ENCODE measurements at places on chromosomes 7 and 10.

GRCh38 chr10:20835335-20835734 is 61.8 kb downstream of the NEBL start:
- DNase-seq = no peak

- DNase-seq = no peak
Observed at GRCh38 chr10:126902157-126902556, 3.1 kb upstream of the DOCK1 start.

GRCh38 chr7:24531255-24531654 is 42.0 kb upstream of the PALS2 start:
- no peak for DNase-seq

DNA sequence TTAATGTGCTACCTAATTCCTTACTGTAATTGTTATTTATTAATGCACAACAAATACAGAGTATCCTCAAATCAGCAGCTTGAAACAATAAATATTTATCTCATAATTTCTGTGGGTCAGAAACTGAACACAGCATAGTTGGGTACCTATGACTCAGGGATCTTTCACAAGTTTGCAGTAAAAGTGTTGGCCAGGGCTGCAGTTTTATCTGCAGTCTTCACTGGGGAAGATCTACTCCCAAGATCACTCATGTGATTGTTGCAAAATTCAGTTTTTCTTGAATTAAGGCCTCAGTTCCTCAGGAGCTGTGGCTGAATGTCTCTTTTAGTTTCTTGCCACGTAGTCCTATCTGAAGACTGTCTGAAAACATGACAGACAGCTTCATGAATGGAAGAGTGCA is 237.8 kb downstream of the ZWINT start:
- DNase-seq = no peak

DNA sequence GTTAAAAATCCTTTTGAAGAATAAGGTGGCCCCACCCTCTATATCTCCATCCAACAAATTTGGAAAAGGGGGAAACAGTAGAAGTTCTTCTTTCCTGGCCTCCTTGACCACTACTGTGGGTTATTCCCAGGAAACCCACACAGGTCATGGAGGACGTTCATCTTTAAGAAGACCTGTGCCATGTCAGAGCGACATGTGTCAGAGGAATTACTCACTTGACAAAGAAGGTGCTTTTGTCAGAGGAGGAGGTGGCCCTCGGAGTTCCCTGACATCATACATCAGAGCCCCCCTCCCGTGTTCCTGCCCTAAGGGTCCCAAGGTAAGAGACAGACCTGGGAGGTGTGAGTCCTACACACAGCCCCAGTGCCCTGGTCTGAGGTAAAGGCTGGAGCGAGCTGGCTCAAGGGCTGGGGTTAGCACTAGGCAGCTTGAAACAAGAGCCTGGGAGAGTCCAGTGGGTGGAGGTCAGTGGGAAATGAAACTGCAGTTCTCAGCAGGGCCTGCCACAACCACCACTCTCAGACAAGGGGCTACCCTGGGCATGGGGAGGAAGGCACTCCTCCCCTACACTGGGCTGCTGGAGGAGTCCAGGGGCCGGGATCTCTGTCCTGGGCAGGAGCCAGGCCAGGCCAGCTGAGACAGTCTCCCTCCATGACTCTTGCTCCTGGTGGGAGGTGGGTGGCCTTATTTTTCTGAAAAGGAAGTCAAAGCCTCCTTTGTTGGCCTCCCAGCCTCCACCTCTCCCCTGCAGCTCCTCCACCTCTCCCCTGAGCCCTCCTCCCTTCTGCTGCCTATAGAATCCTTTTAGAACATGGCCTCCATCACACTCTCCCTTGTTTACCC is 21.8 kb upstream of the ZMIZ1 start:
- DNase-seq = no peak

DNA sequence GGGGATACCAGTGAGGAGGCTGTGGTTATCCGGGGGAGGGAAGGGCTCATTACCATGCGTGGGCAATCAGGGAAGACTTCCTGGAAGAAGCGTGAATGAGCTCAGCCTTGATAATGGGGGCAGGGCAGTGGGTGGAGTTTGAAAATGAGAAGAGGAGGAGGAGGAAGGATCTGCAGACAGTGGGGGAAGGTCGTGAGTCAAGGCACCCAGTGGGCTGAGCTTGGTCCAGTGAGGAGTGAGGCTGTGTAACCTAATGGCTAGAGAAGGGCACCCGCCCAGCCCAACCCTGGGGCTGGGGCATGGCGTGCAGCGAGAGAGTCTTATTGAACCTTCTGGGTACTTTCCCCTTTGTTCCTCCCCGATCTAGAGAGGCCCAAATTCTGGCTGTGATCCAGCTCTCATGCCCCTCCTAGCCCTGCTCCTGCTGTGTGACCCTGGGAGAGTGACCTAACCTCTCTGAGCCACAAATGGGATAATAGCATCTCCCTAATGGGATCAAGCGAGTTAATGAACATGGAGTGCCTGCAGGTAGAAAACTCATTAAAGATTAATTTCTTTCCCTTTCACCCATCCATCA is 31.5 kb downstream of the CLIP2 start:
- DNase-seq = no peak

GRCh38 chr7:21953781-21954180 is 8.1 kb upstream of the CDCA7L start:
- no peak for DNase-seq
